Activated T-helper 17 cell treated with anti-CD3 and anti-CD28 coated beads, Interleukin-2, amount 50 U/mL, for 72 hours (primary cell): ENCODE measurements at places on chromosomes 2 and 18. TPM values are rescaled to one million over a fixed set of nuclear protein-coding genes. Genes with fewer than 3 reads are reported as not detected.

- no peak for ATAC-seq
Observed at GRCh38 chr18:78713069-78713468, 266.5 kb upstream of the SALL3 start.

M1AP gene
- total RNA-seq, result not detected

GRCh38 chr2:146241023-146241422 lies 1603.8 kb upstream of the ACVR2A start:
- no peak for ATAC-seq

DNA sequence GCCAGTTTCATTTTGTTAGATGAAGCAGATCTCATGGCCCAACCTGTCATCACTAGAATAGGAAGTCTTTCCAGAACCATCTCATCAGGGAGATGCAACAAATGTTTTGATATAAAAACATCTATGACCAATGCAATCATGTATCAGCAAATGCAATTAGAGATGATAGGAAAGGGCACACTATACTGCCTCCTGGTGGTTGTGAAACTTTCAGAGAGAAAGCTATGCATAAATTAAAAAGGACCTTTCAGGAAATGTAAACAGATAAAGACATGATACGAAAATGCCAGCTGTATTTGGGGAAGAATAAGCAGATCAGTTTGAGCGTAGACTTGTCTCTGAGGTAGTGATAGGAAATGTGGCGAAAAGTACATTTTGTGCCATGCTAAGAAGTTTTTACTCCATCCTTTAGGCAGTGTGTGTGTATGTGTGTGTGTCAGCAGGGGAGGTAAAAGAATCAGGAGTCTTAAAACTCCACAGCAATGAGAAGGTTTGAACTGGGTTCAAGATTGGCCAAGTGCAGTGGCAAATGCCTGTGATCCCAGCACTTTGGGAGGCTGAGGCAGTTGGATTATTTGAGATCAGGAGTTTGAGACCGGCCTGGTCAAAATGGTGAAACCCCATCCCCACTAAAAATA lies 479.3 kb downstream of the CPS1 start:
- no peak for ATAC-seq

DNA sequence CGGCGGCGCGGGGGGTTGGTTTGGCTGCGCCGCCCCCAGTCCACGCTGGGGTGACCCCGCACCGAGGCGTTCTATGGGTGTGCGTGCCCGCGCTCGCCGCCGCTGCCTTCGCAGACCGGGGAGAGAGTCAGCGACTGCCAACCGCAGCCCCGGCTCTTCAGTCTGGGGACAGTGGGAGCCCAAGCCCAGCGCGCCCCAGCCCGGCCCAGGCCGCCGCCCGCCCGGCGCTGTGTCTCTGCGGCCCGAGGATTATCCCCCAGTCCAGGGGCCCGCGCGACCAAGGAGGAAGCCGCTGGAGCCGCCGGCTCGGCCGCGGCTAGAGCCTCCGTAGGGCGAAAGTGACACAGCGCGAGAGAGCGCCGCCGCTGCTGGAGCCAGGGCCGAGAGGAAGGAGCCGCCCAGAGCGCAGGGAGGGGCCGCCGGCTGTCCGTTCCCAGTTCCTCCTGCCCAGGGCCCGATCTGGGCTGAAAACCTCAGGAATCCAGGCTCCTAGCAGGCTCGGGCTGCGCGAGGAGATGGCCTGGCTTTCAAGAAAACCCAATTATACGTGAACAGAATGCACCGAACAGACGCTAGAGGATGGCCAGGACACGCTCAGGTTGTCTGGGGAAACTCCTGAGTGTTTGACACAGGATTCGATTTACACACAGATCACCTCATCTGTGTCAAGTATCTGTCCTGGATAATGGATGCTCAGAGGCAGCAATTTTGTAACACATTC lies 2.4 kb downstream of the CTIF start:
- peak; percentile 32 for ATAC-seq

GRCh38 chr2:38549851-38550250 lies 52.9 kb downstream of the HNRNPLL start:
- ATAC-seq, result no peak

DNA sequence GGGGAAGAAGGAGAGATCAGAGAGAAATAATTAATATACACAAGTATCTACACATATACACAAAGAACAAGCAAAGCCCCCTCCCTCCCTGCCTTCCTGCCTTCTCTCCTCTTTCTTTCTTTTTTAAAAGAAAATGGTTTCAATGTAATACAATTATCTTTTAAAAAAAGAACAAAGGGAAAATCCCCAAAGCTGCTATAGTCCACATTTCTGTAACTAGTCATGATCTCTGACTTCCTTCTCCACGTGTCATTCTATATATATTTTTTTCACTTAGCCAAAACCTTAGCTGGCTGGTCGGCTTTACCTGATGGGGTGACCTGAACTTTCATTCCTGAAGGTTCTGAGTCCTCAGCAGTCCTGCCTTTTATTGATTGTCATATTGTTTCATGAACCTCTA lies 44.3 kb downstream of the MAP3K20 start:
- peak; percentile 34 for ATAC-seq

- peak; percentile 57 for ATAC-seq
Observed at GRCh38 chr18:22391407-22392345, 26.0 kb downstream of the CTAGE1 start.

DNA sequence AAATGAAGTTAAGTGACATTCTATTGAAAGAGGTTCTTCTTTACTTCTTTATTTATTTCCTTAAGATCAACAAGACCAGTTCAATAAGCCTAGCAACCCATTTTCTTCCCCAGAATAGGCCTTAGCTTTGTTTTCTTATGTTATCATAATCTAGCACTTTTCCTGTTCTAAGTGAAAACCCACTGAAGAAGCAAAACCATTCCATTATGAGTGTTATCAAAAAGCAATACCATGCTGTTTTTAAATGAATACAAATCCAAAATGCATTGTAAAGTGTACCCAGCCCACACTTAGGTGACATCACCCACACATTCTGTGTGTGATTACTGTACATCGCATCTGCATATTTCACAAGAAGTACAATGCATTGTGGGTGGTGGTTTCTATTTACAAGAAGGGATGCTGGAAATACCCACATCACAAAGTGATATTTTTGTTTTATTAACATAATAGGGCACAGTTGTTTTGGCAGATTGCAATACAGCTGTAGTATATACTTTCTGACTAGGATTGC lies 679.5 kb downstream of the KCNJ3 start:
- ATAC-seq, result peak; percentile 91
